ENCODE measurements at places on chromosomes 12 and 14.
A peak's percentile ranks its signal among the peaks of the same experiment; 100 is the strongest.

DNA sequence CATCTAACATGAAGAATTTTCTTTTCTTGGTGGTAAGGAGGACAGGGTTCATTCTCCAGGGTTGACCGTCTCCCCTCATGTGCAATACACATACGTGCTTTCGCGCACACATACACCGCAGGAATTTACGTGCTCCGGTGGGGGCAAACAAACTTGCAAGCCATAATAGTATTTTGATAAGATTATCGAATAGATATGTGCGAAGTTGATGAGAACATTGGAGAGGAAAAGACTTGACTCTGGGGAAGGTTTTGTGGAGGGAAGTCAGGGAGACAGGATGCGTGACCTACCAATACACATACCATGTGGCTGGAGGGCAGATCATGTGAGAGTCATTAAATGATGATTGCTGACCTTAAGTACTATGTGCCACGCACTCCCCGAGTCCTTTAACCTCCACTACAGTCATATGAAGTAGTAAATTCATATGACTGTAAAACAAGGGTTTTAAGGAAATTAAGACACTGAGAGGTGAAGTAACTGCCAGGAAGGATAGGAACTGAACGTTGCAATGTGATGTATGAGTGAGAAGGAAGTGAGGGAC is 921 bp downstream of the RAD51B start:
- DNase-seq, result no peak

DNA sequence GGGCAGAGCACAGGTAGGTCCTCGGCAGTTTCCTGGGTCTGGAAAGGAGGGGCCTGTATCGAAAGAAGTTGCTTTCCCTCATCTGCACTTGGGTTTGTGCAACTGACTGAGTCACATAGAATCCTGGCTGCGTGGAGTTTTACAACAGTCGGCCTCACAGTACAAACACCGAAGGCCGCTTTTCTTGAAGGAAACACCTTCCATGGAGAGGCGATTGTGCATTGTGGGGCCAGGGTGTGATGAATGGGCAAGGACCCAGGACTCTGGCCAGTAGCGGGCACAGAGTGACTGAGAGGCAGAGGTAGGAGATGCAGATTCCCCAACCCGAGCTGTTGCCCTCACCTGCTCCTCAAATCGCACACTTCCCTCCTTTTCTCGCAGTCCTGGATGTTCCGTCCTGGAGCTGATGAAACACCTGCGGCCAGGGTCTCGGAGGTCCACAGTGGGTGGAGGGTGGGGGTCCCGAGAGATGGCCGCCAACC is 7.7 kb downstream of the CCND2 start:
- DNase-seq, result no peak

DNA sequence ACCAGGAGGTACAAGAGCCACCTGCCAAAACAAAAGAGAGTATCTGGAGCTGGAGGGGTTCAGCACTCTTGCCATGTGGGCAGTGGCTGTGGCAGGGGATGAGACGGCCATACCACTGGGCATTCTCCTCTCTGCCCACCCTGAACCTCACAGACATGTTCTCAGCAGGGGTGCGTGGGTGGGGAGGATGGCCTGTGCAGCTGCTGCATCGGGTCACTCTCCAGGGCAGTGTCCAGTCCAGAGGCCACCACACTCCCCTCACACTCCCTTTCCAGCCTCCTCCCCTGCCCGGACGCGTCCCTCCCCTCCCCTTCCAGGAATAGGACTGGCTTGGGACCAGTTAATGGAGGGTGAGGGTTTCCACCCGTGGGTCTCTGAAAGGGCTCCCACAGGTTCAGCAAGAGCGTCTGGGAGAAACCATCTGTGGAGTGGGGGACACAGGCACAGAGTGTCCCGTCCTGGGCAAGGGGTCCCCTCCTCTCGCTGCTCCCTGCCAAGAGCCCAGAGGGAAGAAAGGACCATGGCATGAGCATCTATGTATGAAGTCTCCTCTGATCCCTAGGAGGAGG is 501 bp downstream of the C1R start:
- no peak for DNase-seq

GRCh38 chr12:53695152-53696145 is 19.6 kb upstream of the ATP5MC2 start:
- DNase-seq, result peak; percentile 43

- DNase-seq, result no peak
These were observed 5.1 kb upstream of the SDS start for GRCh38 chr12:113408756-113409298.

GRCh38 chr14:71324767-71325272 is 417.6 kb downstream of the PCNX1 start:
- DNase-seq, result peak; percentile 40

DNA sequence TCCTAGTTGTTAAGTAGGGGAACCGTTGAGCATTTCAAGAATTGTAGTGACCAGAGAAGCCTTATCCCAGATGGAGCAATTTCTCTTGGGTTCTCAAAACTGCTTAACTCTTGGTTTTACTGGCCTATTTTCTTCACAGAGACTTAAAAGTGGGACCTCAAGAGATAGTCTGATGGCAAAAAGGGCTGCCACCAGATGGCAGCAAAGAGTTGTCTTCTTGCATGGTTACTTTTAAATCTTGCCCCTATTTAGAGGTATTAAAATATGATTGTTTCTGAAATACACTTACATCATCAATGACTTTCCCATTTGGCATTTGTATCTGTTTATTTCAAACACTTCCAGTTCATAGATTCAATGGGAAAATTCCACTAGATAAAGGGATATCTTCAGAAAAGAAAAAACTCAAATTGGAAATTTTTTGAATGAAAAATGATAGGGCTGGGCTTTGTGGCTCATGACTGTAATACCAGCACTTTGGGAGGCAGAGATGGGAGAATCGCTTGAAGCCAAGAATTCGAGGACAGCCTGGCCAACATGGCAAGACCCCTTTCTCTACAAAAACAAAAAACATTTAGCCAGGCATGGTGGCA is 69.9 kb upstream of the CNTN1 start:
- DNase-seq, result peak; percentile 16

DNA sequence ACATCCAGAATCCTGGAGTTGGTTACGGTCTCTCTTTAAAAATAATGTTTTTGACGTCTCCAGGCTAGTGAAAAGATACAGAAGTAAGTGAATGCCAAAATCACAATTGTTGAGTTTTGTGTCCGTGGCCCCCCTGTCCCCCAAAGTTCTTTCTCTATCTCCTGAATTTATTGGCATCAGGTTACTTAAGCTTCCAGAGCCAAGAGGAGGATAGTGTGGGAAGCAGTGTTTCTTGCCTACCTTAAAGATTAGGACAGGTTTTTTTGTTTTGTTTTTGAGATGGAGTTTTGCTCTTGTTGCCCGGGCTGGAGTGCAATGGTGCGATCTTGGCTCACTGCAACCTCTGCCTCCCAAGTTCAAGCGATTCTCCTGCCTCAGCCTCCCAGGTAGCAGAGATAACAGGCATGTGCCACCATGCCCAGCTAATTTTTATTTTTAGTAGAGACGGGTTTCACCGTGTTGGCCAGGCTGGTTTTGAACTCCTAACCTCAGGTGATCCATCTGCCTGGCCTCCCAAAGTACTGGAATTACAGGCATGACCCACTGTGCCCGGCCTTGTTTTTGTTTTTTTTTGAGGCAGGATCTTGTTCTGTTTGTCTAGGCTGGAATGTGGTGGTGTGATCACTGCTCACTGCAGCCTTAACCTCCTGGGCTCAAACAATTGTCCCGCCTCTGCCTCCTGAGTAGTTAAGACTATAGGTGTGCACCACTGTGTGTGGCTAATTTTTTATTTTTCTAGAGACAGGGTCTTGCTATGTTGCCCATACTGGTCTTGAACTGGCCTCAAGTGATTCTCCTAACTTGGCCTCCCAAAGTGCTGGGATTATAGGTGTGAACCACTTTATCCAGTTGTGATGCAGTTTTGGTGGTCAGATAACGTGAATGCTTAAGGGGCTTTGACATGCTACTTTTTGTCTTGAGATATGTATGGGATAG is 5.4 kb downstream of the SRSF5 start:
- no peak for DNase-seq

DNA sequence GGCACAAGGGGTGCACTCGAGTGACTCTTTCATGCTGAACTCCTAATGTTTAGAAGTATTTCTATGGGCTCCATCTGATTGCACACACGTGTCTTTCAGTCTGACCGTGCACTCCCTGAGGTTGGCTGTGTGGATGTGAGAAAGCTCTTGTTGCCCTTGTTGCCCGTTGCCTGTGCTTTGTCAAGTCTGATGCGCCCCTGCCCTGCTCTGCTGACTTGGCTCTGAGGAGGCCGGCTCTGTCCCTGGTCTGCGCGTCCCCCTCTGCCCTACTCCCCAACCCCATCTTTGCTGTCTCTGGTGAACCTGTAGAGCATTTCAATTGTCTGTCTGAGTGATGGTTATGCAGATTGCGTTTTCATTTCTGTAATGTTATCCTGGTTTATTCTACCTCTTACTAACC is 802.3 kb downstream of the NRXN3 start:
- no peak for DNase-seq

GRCh38 chr14:77158882-77159255 is 17.3 kb upstream of the ZDHHC22 start:
- DNase-seq, result no peak

DNA sequence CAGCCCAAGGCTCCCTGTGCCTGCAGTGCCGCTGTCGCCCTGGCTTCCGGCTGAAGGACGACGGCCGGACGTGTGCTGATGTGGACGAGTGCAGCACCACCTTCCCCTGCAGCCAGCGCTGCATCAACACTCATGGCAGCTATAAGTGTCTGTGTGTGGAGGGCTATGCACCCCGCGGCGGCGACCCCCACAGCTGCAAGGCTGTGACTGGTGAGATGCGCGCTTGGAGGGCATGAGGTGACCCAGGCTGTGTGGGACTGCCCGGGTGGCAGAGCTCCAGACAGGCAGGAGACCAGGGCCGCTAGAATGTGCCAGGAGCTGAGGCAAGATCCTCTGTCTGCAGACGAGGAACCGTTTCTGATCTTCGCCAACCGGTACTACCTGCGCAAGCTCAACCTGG is 19.6 kb upstream of the NXPH4 start:
- no peak for DNase-seq

DNA sequence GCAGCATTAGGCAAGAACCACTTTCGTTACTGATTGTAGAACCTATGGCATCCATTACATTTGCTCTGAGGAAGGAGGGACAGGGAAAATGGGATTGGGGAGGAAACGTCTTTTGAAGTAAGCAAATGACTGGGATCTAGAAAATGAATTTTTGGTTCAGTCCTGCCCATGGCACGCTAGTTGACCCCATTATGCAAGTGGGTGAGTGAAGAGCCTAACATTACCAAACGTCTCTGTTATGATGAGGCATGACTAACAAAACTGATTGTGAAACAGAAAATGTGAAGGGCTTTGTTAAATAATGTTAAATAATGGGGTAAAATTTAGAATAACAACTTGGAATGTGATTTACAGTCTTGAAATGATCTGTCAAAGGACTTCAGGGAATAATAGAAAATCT is 38.9 kb downstream of the CPSF2 start:
- no peak for DNase-seq

- DNase-seq, result no peak
These were observed 471.7 kb upstream of the SYT1 start for GRCh38 chr12:78392918-78393317.

DNA sequence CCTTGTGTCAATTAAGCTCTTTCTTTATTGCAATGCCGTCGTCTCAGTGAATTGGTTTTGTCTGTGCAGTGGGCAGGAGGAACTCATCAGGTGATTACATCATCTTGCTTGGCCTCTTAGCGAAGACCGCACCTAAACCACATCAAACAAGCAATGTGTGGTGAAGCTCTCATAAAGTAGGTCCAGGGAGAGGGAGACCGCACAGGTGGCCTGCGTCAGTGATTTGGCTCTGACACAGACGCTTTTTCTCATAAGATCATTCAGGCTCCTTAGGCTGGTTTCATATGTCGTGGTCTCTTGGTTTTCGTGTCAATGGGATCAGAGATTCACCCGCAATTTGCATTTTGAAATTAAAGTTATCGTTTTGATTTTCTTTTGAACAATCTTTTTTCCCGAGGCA is 6.7 kb upstream of the TESC start:
- no peak for DNase-seq

GRCh38 chr12:3935078-3935477 is 61.9 kb upstream of the PARP11 start:
- no peak for DNase-seq

GRCh38 chr14:69593018-69593677 is 18.2 kb upstream of the SUSD6 start:
- DNase-seq, result no peak

DNA sequence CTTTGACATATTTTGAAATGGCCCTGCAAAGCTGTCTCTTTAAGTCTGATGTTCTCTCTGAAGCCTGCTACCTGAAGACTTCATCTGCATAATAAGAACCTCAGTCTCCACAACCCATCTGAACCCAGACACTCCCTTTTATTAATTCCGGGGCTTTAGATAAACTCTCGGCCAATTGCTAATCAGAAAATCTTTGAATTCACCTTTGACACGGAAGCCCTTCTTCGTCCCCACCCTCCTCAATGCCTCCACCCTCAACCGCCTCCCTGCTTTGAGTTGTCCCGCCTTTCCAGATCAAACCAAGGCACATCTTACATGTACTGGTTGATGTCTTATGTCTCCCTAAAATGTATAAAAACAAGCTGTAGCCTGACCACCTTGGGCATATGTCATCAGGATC is 17.6 kb downstream of the OR6J1 start:
- DNase-seq, result no peak

DNA sequence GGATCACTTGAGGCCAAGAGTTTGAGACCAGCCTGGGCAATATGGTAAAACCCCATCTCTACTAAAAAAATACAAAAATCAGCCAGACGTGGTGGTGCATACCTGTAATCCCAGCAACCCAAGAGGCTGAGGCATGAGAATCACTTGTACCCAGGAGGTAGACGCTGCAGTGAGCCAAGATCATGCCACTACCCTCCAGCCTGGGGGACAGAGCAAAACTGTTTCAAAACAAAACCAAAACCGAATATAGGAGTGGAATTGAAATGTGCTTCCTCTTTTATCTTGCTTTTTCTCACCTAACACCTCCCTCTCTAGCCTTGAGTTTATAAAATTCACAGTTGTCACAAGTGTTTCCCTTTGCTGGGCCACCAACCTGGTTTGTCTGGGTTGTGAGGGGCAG is 181.9 kb downstream of the PAH start:
- no peak for DNase-seq

Data from stimulated activated CD4-positive, alpha-beta T cell treated with anti-CD3 and anti-CD28 coated beads, Interleukin-4, amount 100 ng/mL, for 4 hours (primary cell).